Heart left ventricle (tissue), 16 donors: ENCODE measurements at places on chromosomes 4 and X. TPM values are rescaled to one million over a fixed set of nuclear protein-coding genes. Genes with fewer than 3 reads are reported as not detected.

DNA sequence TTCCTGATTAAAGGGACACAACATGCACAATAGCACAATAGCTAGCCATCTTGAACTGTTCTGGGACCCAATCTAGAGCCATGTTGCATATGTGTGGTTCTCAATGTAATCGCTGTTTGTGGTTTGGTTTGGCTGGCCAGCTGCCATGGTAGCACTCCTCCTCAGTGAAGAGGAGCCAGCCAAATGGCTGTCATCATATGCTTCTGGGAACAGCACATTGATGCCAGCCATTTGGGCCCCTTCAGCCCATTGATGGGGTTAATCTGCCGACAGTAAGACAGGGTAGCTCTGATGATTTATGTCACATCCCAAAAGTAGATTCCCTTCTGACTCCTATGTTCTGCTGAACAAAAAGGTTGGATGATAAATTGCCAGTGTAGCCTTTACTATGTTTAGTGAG lies 48.5 kb downstream of the AWAT2 start:
- DNase-seq: peak; percentile 58

DNA sequence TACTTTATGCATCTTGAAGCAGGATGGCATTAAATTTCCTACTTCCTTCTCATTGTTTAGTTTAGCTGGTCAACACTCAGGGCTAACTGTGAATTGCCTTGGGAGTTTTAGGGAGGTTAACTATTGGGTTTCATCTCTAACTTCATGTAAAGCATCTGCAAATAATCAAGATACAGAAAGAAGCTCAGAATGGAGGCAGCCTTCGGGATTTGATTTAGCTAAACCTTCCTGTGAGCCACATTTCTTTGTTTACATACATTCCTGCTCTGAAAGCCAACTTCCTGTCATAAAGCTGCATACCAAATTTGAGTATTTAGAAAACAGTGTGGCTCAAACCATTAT lies 131.7 kb upstream of the PCDH18 start:
- DNase-seq: no peak

GRCh38 chr4:133467290-133467947 lies 318.3 kb downstream of the PCDH10 start:
- DNase-seq: no peak

- no peak for DNase-seq
Observed at GRCh38 chr4:99841129-99841528, 24.5 kb downstream of the DAPP1 start.

DNA sequence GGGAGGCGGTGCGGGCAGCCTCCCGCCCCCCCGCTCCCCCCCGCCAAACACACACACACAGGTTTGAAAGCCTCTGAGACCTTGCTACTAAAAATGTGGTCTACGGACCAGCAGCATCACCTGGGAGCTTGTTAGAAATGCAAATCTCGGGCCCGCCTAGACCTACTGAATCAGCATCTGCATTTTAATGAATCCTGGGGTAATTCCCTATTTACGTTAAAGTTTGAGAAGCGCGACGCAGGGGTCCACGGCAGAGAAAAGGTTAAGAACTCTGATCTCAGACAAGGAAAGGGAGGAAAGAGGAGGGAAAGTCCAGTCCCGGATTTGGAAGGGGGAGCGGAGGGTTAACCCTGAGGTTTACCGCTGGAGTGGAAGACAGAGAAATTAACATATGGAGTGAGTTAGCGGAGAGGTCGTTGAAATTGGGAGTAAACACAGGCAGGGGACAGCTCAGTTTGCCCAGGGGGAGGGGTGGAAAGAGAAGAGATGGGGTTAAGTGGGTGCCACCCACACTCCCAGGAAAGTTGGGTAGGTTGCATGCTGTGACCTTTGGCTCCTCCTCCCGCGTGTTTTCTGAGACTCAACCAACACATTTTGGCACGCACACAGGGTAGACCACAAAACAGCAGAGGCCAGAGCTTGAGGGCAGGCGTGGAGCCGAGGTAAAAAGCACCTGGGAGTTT lies 483.6 kb downstream of the BCOR start:
- DNase-seq: no peak

GRCh38 chr4:123622572-123622971 lies 226.0 kb downstream of the SPRY1 start:
- no peak for DNase-seq

DNA sequence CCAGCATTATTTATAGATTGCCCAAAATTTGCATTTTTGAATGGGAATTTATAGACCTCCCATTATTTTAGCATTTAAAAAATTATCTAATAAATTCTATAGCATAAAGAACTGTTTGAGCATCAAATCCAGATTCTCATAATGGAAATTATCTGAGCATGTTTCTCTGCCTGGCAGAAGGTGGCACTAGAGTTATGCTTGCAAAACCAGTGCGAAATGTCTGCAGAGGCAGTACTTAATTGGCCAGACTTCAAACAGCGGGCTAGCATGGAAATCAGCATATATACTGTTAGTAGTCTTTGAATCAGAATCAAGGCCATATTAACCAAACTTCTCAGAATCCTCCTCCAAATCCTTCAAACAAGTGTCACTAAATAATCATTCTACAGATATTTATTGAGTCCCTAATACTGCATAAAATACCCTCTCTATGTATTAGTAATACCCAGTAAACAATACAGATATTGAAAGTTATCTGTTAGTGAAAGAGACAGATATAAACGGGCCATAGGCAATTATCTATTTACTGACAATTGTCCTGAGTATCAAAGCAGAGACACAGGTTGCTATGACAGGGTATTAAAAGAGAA lies 78.7 kb upstream of the DCLK2 start:
- DNase-seq: no peak

GRCh38 chr4:147794787-147795413 lies 63.0 kb downstream of the ARHGAP10 start:
- no peak for DNase-seq

Gene PAGE2B
- total RNA-seq: not detected

Gene SEC31A
- total RNA-seq: 92.9 TPM

Gene MAGEB4
- not detected for total RNA-seq

Gene DDIT4L
- total RNA-seq: 0.45 TPM

Gene MAGEA2B
- total RNA-seq: not detected

Gene AMBN
- not detected for total RNA-seq
